Tibial nerve (tissue), 4 donors: ENCODE measurements at places on chromosomes 16 and 17.
A peak's percentile ranks its signal among the peaks of the same experiment; 100 is the strongest.

GRCh38 chr16:1431497-1432270 lies 806 bp downstream of the PERCC1 start:
- no peak for DNase-seq

- DNase-seq: no peak
Measured at GRCh38 chr17:3026856-3027751, 36.3 kb downstream of the OR1D5 start.

- DNase-seq: no peak
Measured at GRCh38 chr17:41684035-41684434, 4.7 kb upstream of the EIF1 start.

DNA sequence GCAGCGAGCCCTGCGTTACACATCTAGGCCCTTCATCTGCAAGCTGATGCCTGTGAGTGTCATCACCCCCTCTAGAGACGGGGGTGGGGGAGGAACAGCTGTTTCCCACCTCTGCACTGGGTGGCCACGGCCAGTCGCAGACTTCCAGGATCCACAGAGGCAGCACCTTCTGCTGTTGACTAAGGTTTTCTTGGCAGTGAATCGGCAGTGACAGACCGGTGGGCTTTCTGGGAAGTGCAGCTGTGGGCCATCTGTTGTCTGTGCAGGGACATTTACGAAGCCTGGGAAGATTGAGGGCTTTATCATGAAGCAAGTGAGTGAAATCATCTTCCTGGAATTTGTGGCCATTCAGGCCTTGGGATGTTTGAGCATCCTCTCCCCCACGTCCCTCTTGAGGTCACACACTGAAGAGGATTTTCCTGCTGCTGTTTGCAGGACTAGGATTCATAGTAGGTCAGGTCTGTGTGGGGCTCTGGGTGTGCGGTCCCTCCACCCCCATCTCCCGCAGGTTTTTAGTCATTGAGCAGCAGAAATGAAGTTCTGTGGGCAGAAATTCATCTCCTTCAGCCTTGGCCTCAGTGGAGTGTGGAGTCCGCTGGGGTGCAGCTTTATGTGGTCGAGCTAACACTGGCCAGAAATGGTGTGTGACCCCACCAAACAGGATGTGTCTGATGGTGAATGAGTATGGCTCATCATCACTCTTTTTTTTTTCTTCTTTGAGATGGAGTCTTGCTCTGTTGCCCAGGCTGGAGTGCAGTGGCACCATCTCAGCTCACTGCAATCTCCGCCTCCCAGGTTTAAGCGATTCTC lies 12.0 kb downstream of the PGS1 start:
- no peak for DNase-seq

GRCh38 chr17:67863624-67864247 lies 38.4 kb downstream of the BPTF start:
- no peak for DNase-seq

- no peak for DNase-seq
Measured at GRCh38 chr17:45201457-45201856, 20.2 kb upstream of the FMNL1 start.

DNA sequence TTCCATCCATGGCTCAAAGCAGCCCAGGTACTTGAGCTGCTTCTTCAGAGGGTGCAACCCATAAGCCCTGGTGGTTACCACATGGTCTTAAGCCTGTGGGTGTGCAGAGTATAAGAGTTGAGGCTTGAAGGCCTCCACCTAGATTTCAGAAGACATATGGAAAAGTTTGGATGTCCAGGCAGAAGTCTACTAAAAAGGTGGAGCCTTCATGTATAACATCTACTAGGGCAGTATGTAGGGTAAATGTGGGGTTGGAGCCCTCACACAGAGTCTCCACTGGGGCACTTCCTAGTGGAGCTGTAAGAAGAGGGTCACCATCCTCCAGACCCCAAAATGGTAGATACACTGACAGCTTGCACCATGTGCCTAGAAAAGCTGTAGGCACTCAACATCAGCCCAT lies 120.9 kb downstream of the HS3ST3A1 start:
- no peak for DNase-seq

- peak; percentile 50 for DNase-seq
Measured at GRCh38 chr17:15409721-15410250, 57.6 kb downstream of the CDRT4 start.

DNA sequence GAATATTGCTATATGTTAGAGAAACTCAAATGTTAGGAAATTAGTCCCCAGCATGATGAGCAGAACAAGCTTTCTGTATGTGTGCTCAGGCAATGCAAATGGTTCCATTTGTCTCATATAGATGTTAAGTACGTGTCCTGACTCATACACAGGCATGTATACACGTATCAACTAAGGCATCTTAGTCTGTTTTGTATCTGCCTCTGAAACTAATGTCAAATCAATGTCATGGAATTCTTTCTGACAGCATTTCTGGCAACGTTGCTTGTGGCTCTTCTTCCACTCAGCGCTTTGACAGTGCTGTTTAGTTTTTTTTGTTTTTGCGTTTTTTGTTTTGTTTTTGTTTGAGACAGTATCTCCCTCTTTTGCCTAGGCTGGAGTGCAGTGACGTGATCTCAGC lies 111.9 kb downstream of the CNTNAP4 start:
- DNase-seq: no peak

DNA sequence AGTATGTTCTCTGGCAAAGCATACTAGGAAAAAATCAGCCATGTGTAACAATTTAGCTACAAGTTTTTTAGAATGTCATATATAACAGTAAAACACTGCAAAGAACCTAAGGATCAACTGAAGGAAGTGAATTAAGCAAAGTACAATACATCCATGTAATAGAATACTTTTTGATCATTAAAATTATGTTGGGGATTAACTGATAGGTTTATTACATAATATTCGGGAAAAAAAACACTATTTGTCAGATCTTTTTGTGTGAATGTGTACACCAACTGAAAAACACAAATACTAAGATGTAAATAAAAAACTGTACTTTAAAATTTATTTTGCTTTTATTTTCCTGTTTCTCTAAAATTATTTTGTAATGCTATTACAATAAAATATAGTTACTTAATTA lies 185.5 kb upstream of the DYNLRB2 start:
- DNase-seq: no peak

- no peak for DNase-seq
Measured at GRCh38 chr17:57135789-57136291, 50.8 kb downstream of the AKAP1 start.

DNA sequence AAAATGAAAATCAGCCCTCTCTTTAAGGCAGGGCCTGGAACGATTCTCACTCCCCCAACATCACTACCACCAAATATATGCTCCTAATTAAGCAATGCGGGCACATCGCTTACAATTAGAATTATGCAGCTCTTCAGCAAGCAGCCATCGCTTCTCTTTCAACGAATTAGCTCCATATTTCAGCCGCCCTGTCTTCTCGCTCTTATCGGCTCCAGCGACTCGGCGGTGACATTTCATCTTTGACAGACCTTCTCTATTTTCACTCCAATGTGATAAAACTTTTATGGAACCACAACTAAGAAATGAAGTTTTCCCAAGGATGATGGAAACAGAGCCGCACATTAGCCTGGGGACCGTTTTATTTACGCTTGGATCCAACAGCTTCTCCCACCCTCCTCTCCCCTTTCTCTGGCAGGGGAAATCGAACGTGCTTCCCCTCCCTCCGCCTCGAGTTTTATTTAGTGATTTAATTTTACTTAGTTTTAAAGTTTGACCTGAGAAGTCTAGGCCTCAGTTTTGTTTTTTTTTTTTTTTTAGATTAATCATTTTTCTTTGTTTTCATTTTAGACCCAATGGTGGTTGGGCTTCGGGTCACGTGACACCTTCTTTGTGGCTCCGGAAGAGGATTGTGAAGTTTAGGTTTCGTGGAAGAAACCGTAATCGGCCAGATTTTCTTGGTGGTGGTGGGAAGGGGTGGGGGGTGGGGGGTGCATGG lies 3.1 kb upstream of the HOXB2 start:
- DNase-seq: no peak

- no peak for DNase-seq
Measured at GRCh38 chr16:47258874-47259461, 115.2 kb upstream of the NETO2 start.

GRCh38 chr16:3835089-3835602 lies 45.4 kb downstream of the CREBBP start:
- no peak for DNase-seq

DNA sequence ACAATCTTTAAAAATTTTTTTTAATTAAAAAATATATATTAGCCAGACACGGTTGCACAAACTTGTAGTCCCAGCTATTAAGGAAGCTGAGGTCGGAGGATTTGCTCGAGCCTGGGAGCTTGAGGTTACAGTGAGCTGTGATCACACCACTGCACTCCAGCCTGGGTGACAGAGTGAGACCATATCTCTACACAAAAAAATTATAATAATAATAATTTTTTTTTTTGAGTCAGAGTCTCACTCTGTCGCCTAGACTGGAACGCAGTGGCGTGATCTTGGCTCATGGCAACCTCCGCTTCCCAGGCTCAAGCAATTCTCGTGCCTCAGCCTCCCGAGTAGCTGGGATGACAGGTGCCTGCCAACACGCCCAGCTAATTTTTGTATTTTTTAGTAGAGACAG lies 23.8 kb downstream of the LITAF start:
- no peak for DNase-seq

GRCh38 chr17:43771463-43771862 lies 7.3 kb downstream of the DUSP3 start:
- no peak for DNase-seq

GRCh38 chr17:9968881-9969280 lies 63.8 kb upstream of the RCVRN start:
- no peak for DNase-seq

DNA sequence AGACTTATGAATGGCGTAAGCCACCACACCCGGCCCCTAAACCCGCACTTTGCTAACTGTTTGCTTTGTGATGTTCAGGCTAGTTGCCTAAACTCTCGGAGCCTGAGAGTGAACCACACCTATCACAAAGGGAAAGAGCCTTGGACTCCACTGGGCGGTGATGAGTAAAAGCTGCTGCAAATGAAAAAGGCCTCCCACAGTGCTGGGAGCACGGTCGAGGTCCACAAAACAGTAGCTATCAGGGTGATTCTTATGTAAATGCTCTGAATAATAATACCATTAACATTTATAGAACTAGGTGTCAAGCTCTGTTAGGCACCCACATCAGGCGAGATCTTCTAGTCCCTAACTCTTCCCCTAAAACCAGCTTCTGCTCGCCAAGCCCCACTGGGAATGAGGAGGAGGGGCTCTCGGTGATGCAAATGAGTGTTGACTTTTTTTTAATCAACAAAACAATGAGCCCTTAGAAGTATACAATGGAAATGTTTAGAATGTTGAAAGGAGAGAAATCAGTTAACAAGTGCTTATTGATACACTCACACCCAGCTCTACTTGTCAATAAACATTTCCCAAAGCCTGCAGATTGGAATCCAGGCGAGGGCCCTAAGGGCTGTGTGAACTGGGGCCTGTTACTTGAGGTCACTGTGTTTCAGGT lies 19.8 kb downstream of the FBRS start:
- DNase-seq: no peak

GRCh38 chr17:5078106-5079028 lies at the start of gene ZFP3:
Gene ZFP3 (plus strand): TSS chr17:5078467. CDS start chr17:5091505, 13,038 bp downstream.
- peak; percentile 42 for DNase-seq

DNA sequence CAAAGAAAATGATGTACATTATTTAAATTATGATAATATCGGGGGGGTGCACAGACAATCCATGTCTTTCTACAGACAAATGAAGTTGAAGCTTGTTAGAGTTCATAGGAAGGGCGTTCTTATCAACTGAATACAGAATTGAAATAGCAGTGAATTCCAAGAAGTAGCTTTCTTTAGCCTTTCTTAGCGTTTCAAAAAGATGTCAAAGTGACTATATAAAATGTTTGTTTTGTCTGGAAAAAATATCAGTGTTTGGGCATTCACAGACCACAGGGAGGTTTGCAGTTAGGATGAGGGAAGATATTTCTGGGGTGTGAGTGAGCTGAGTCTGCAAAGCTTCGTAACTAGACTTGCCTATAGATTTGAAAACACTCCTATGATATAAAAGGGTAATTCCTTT lies 55.0 kb downstream of the STX8 start:
- no peak for DNase-seq

DNA sequence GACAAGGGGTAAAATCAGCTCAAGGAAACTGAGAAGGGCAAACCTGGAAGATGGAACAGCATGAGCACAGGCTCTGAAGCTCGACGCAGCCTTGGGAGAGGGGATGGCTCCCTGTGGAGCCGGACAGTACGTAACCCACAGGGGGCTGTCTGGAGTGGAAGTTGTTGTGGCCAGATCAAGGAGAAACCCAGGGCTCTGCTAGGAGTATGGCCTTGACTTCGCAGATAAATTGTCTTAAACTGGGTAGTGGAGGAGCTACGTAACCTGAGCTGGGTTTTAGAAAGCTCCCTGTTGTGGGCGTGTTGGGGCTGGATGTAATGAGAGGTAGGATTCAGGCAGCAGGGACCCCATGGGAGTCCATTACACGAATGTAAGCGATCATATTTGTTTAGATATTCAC lies 25.5 kb upstream of the AXIN2 start:
- DNase-seq: no peak

- DNase-seq: no peak
Measured at GRCh38 chr16:20056436-20056835, 17.3 kb downstream of the GPR139 start.

GRCh38 chr16:29806099-29806579 lies at the start of gene MAZ:
Gene MAZ (plus strand): TSS chr16:29806529. CDS start chr16:29806702, 173 bp downstream.
- DNase-seq: no peak
